ENCODE measurements at places on chromosomes 6 and 20.

- DNase-seq: no peak
Observed at GRCh38 chr20:40777653-40778052, 88.6 kb upstream of the MAFB start.

DNA sequence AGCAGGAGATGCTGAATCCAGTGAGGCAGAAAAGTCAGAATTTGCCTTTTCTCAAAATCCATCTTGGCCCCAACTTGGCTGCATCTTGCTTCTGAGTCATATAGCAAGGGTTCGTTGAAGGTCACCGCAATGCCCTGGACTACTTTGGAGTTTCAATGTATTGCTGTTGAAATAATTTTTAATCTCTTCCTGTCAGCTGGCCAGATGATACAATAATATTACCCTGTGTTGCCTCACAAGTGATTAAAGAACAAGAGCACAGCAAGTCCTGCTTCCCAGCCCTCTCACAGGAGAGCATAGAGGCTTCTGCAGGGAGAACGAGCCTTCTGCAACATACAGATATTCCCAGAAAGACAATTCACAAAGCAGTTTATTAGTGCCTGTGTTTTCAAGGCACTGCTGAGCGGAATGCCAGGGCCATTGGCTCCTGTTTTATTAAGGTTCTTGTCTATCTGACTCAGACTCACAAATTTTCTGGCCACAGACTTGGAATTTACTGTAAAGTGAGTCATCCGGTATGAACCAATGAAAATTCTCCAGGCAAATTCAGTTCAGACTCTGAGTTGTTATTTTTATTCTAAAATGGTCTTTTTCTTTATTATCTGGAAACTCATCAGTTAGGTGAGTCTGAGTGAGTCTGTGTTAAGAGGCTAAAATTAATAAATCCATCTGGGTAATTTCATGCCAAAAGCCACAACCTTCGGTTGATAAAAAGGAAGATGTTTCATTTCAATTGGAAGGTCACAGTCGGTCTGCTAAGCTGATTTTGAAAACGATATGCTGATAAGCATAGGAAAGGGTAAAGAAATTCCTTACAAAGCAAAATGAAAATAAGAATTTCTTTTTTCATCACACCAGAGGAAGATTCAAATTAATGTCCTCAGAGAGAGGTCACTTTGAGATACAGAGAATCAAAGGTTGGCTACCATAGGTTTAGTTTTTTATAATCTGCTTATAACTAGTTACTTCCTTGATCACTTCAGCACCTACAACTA is 289.4 kb upstream of the STXBP5 start:
- DNase-seq: no peak

DNA sequence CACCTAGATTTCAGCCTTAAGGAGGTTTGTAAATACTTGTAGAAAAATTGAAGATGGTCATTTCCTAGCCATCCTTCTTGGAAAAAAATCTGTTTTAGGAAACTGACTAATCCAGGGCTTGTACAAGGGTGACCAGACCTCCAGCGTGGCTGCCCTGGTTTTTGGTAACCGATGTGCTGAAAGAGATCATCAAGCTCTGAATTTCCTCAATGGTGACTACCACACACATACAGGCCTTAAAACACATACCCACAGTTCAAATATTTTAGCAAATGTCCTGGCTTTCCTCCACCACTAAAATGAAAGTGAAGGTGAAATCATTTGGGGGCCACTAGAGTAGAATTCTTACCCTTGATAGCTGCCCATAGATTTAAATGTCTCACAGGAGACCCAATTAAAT is 215.3 kb upstream of the SUPT3H start:
- DNase-seq: no peak

DNA sequence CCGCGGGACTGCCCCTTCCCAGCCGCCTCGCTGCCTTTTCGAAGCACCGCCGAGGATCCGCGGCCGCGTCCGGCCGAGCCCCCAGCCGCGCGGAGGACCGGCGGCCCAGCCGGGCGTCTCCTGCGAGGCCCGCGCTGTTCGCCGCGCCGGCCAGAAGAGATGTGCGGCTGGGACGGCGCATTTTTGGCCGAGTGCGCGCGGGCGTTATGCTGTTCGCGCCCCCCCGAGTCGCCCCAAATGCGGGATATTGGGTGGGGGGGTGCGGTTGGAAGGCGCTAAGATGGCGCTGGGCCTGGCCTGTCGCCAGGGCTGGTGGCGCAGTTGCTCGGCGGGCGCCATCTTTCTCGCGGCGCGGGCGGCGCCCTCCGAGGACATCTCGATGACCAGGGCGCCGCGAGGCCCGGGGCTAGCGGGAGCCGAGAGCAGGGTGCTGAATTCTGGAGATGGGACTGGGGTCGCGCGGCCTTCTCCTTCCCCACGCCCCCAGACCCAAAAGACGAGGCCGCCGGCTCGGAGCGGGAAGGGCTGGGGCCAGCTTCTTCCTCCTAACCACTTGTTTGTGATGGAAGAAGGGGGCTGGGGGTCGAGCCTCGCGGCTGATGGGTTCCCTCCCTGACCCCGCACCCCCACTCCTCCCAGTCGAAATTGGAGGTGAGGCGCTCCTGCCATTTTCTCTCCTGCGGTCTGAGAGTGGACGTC is 1.5 kb downstream of the BICRAL start:
- no peak for DNase-seq

- no peak for DNase-seq
Observed at GRCh38 chr6:110560239-110561007, 84.0 kb upstream of the SLC22A16 start.

DNA sequence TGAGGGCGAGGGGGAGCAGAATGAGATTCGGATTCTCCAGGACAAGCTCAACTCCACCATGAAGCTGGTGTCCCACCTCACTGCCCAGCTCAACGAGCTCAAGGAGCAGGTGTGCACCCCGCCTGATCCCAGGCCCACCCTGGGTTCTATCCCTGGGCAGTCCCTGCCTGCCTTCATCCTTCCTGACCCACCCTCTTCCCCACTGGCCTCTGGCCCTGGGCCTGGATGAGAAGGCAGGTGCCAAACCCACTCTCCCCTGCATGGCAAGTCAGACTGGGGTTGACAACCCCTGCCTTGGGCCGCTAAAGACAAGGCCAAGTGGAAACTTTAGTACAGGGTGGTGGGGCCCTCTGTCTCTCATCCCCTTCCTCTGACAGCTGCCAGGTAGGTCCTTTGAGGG is 16.5 kb downstream of the UQCC2 start:
- DNase-seq: no peak

DNA sequence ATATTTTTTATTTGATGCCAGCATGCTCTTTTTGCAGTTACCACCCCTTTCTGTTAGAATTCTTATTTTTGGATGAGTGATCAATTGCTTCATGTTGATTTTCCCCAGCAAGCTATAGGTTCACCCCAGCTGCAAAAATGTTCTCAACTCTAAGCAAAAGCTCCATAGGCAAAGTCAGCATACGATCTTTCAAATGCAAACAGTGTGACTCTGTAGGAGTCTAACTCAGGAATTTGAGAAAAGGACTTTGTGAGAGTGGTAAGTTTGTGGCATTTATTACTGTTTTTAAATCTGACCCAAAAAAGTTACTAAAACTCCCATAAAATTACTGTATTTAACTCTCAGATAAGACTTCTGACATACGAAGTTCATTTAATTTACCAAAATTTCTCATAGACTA is 134.9 kb upstream of the HSF2 start:
- peak; percentile 4 for DNase-seq

- DNase-seq: no peak
Observed at GRCh38 chr6:133644548-133644891, 244.4 kb upstream of the TCF21 start.

DNA sequence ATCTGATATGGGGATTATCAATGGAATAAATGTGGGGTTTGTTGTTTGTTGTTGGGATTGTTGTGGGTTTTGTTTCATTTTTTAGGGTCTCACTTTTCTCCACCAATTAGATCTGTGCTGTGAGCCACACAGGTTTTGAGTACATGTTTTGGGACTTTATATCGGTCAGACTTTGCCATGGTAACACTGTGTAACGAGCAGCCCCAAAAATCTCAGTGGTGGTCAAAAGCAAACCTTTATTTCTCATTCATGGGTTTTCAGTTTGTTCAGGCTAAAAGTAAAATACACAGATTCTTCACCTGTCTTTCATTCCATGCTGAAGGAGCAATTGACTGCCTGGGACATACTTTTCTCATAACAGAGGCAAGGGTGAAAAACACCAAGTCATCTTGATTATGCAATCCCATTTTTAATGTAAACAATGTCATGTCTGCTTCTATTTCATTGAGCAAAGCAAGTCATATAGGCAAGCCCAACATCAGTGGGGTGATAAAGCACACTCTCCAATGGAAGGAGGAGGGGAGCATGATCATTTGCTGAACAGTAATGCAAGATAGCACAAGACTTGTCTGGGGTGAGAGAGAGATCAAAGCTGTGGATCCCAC is 101.1 kb upstream of the PLCB4 start:
- no peak for DNase-seq

- no peak for DNase-seq
Observed at GRCh38 chr20:47691625-47692024, 93.7 kb downstream of the SULF2 start.

DNA sequence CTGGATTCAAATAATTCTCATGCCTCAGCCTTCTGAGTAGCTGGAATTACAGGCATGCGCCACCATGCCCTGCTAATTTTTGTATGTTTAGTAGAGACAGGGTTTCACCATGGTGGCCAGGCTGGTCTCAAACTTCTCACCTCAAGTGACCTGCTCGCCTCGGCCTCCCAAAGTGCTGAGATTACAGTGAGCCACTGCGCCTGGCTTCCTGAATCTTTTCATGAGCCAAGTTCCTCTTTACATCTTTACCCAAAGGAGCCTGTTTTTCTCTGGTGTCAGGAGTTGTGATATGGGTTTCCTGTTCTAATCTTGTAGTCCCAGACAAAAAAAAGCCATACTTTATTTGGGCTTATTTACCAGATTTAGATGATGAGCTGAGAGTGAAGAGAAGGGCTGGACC is 34.4 kb downstream of the PCNA start:
- DNase-seq: no peak

DNA sequence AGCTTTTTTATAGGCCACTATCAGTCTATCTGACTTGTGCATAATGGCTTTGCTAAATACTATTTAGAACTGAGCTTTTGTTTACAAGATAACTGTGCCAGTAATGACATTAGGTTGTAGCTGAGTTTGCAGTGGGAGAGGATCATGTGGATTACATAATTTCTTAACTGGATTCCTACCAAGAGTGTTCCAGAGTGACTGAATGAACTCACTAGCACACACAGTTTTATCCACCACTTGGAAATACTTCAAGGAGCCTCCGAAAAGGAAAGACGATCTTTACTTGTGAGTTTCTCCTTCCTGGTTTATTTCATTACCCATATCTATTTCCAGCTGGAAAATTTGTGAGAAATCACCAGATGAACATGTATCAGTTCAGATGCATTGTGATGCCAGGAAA is 10.9 kb upstream of the SYNE1 start:
- DNase-seq: no peak

GRCh38 chr6:81241126-81242041 is 511.1 kb downstream of the TENT5A start:
- no peak for DNase-seq

GRCh38 chr20:42098418-42098817 is 480.2 kb upstream of the CHD6 start:
- no peak for DNase-seq

- no peak for DNase-seq
Observed at GRCh38 chr6:465531-466348, 74.2 kb downstream of the IRF4 start.

- DNase-seq: no peak
Observed at GRCh38 chr20:5657190-5657875, 92.9 kb upstream of the SHLD1 start.

- no peak for DNase-seq
Observed at GRCh38 chr20:8471465-8471864, 339.4 kb downstream of the PLCB1 start.

GRCh38 chr6:101403216-101403945 is 9.9 kb downstream of the GRIK2 start:
- DNase-seq: no peak

DNA sequence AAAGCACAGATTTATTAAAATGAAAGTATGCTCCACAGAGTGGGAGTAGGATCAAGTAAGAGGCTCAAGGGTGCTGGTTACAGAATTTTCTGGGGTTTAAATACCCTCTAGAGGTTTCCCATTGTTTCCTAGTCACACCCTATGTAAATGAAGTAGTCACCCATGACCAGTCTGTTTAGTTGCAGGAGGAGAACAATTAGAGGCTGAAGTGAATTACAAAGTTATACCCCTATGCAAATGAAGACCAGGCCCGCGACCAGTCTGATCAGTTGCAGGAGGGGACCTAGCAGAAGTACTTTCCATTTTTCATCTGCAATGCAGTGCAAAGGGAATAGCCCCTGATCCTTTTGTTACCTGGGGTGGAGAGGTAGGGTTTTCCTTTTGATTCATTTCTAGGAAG is 11.8 kb upstream of the FILIP1 start:
- DNase-seq: no peak

DNA sequence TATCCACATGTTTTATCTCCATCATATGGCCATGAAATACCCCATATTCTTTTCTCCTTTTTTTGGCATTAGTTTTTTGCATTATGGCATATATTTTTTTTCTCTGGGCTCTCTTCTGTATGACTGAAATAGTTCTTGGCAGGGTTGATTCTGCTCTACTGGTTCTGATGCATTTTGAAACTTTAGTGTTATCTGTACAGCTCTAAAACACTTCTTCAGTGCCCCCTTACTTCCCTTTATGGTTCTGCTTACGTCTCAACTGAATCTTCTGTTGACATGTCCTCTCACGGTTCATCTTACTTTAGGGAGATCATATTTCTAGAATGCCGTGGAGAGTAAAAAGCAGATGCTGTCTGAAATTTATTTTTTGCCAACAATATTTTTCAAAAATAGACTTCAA is 23.2 kb upstream of the TXNDC5 start:
- no peak for DNase-seq

DNA sequence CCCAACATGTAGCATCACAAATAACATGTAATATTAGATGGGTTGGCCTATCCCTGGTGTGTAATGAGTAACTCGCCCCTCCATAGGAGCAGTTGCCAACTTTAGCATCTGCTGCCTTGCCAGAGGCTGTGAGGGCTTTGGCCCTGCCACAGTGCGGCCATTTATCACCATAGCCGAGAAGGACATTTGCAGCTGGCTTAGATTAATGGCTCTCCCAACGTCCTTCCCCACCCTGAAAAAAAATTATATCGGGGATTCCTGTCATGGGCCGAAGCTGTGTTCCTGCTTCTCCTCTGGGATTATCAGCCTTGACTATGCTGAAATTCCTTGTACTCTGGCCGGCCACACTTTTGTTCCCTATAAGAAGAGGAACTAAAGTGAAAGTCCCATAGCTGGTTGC is 7.6 kb upstream of the ADIG start:
- DNase-seq: no peak

- DNase-seq: peak; percentile 50
Observed at GRCh38 chr20:9978397-9979004, 56.3 kb upstream of the ANKEF1 start.

GRCh38 chr6:139713900-139714506 is 339.6 kb upstream of the CITED2 start:
- DNase-seq: no peak

GRCh38 chr6:69732640-69733039 is 64.2 kb downstream of the LMBRD1 start:
- DNase-seq: no peak

- DNase-seq: no peak
Observed at GRCh38 chr6:112291161-112291762, 36.9 kb upstream of the LAMA4 start.
